AG09309 (cell line): ENCODE measurements at places on chromosomes 3 and 15.

GRCh38 chr15:66053991-66054390 is 184.7 kb downstream of the RAB11A start:
- no peak for DNase-seq

- DNase-seq: no peak
These were observed 399.3 kb downstream of the NLGN1 start for GRCh38 chr3:173796890-173797289.

DNA sequence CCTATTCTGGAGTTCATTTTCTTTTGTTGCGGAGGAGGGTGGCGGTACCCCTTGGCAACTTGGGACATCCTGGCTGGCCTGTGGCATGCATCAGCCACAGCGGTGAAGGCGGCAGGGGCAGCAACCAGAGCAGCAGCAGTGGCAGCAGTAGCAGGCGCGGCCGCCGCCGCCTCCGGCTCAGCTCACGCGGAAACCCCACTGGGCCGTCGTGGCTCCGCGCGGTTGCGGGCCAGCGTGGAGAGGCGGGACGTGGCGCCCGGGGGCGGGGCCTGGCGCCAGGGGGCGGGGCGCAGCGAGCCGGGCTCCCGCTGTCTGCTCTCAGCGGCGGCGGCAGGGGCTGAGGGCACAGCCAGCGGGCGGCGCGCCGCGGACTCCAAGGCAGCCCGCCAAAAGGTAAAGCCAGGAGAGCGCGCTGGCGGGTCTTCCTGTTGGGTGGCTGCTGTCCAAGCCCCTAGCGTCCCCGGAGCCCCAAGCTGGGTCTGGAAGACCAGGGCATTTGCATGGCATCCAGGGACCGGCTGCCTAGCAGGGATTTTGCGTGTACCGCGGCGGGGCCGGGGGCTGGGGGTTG is 334.4 kb upstream of the THRB start:
- DNase-seq: no peak

DNA sequence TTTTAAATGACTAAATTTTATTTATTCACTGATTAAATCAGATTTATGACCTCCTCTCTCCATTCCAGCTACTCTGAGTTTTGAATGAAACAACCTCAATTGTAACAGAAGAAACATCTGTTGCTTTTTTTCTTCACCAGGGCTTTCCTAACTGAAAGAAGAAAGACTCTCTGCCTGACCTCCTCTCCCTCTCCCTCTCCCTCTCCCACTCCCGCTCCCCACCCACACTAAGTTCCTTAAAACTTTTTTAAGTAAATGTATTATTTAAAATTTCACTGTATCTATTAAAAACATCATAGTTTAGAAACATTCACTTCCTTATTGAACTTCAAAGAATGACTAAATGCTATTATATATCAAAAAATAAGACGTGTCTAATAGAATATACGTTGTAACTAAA is 122.0 kb downstream of the TFDP2 start:
- DNase-seq: no peak

GRCh38 chr15:85380812-85381642 is 624 bp downstream of the AKAP13 start:
- DNase-seq: no peak

GRCh38 chr15:78360367-78360801 is 20.2 kb downstream of the CRABP1 start:
- no peak for DNase-seq

DNA sequence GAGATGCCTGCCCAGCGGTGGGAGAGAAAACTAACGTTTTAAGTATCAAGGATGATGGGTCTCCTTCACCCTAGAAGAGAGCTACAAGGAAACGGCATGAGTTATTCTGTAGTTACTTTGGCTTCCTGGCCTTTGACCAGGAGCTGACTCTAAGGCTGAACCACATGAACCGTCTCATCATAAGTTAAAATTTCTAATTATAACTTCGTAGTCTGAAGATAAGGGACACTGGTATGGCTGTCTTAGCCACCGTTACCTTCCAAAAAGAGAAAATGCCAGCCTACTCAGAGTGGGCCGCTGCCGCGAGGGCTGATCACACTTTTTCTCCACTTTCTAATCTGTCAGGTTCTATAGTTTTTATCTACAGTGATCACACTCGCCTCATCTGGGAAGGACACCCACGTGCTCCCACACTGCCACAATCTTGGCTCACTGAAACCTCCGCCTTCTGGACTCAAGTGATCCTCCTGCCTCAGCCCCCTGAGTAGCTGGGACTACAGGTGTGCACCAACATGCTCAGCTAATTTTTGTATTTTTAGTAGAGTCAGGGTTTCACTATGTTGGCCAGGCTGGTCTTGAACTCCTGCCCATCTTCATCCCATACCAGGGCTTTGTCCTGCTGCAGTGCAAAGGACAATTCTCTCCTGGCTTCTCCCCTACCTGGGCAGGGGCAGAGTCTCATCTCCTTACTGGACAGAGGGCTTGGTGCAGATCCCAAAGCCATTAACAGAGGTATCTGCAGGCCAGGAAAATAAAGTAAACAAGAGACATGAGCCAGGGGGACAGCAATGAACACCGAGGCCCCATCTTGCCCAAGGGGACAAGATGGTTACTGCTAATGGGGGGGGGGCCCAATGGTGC is 73.4 kb downstream of the RFTN1 start:
- DNase-seq: no peak

DNA sequence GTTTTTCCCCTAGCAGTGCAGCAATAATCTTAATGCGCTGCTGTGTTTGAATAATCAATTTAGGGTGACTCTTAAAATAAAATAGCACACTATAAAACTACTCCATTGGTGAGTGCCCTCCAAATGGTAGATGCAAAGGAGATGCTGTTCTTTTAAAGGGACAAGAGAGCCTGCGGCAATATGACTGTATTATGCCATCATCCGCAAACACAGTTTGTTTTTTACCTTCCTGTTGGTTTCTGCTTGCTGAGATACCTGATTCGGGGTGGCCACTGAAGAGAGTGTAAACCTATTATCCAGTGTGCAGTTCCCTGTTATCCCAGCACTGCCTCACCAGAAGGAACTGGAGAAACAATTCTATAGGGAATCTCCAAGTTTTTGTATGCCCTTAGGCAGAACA is 523.1 kb upstream of the TGFBR2 start:
- DNase-seq: no peak

DNA sequence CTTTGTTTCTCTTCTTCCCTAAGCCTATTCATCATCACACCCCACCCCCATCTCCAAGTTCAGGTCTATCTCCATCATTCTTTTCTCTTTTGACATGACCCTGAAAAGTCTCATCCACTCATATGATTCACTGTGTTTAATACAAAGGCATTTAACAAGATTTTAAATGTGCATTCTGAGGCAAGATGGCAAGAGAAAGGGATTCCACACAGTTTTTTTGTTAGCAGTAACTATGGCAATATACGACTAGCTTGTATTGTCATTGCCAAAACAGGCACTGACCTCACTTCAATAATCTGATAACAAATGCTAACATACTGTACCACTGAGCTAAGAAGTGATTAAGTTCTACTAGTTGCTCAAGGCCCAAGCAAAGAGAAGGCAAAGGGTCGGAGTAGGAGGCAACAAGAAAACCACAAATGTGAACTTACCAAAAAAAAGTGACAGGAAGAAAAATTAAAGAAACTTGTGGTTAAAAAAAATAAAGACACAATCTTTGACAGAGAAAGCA is 53.2 kb downstream of the FBN1 start:
- peak; percentile 98 for DNase-seq

DNA sequence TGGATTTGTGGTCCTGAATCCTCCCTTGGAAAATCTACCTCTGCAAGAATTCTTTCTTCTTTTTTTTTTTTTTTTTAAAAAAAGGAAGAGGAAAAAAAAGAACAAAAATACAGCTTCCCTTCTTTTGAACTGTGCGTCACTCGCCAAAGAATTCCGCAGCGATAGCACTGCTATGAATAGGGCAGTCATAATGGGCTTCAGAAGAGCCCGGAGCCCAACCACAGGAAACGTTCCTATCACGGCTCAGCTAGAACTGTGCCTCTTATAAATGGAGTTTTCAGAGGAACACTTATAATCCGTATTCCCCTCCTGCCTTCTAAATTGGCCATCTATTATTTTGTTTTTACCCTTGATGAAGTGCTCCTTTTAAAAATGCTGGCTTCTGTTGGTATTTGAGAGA is 227.7 kb downstream of the ADAMTS17 start:
- DNase-seq: peak; percentile 73

DNA sequence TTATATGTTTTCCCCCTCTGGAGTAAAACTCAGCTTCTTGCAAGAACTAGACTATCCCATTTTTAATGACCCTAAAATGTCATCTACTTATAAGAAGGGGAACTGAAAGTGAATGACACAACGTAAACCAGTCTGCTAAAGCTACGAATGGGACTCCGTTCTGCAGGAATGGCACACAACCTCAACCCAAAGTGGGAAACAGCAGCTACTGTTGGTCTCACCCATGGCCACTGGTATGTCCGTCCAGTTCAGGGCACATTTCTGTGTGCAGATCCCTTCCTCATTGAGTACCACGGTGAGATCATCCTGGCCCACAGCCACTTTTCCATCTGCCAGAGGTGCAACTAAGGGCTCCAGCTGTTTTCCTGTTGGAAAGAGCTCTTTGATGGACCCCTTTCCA is 23.8 kb downstream of the VPS39 start:
- DNase-seq: no peak

- no peak for DNase-seq
These were observed 27.3 kb upstream of the FGD5 start for GRCh38 chr3:14791343-14791945.
